ENCODE measurements at places on chromosomes 6 and 20. TPM values are rescaled to one million over a fixed set of nuclear protein-coding genes. Genes with fewer than 3 reads are reported as not detected.
A peak's percentile ranks its signal among the peaks of the same experiment; 100 is the strongest.

DUSP15 gene
- total RNA-seq: 13.0 TPM

SPEF1 gene
- not detected for total RNA-seq

FNDC11 gene
- total RNA-seq: not detected

OR2B6 gene
- total RNA-seq: not detected

PRSS16 gene
- not detected for total RNA-seq

SYNJ2 gene
- 3.0 TPM for total RNA-seq

SIGLEC1 gene
- 23.2 TPM for total RNA-seq

PRDM13 gene
- not detected for total RNA-seq

MYLK4 gene
- total RNA-seq: not detected

MUC21 gene
- total RNA-seq: not detected

PTPRK gene
- 73.1 TPM for total RNA-seq

HSPA12B gene
- 64.8 TPM for total RNA-seq

TBX18 gene
- total RNA-seq: 81.0 TPM

SLC22A7 gene
- total RNA-seq: 1.8 TPM

DNA sequence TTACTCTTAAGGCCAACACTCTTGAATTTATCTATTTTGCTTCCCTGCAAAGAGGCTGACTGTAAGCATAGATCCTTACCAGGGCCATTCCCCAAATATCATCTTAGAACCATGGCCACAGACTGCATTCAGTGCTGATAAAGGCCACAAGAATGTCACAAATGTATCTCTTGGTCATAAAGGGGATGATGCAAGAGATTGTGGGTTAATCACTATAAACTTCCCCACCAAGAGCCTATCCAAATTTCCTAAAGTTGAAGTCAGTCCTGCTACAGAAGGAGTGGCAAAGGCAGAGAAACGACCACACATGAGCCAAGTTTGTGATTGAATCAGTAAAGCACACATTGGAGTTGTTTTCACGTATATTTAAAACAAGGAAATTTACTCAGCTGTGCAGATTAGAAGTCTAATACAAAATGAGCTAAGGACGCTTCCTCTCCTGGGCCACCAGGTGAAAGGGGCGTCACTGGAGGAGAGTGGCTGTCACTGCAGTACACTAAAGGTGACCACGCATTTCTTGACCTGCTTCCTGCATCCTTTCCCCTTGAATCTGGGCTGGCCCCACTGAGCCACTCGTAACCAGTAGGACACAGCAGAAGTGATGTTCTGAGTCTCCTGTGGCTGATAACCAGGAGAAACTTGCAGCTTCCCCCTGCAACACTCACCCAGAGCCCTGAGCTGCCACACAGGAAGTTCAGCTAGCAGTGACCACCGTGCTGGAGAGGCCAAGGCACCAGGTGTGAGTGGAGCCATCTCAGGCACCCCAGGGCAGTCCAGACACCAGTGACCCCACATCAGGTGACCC lies 181.9 kb downstream of the SYNDIG1 start:
- no peak for DNase-seq

DNA sequence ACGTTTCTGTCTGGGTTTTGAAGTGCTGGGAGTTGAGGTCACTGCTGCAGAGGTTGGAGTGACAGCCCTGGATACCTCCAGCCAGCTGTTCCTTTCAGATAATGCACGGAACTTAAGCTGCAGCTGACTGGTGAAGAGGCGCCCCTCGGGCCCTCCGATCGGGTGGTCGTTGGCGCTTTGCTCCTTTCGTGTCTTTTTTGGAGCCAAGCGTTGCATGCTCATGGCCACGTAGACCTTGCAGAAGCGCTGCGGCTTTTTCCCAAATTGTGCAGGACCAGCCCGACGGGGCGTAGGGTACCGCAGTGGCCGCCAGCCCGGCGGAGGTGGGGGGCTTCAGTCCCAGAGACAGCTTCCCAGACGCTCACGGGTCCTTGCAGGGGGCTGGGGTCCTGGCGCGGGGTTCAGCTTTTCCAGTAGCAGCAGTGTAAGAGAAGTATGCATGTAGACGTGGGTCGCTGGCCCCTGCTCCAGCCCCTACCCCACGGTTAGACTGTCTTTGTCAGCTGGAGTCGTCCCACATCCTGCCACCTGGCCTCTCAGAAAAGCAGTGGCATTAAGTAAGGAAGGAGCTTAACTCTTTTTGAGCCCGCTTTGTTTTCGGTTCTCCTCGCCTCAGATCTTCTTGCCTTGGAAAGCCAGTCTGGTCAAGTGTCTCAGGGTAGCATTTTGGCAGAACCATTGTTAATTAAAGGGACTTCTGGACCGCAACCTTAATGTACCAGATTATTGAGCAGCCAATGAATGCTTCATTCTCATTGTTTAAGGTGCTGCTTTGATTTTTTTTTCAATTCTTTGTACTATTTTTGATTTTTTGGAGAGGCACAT lies 838 bp downstream of the TNFAIP3 start:
- no peak for DNase-seq

- no peak for DNase-seq
Measured at GRCh38 chr20:45017857-45018256, 51.5 kb downstream of the STK4 start.

DNA sequence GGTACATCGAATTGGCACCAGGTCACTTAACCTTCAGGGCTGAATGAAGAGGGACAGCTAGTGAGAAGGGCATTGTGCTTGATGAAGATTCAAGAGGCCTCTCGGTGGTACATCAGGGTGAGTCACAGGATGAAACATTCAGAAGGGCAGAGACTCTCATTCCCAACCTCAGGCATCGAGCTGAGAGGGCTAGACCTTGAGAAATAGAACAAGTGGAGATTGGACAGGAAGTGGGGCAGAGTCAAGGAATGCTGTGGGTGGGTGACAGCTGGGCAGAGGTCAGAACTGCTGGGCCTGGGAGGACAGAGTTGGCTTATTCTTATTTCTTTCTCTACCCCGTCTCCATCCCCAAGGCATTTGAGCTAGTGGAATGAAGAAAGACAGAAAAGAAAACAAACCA lies 126.0 kb downstream of the SCML4 start:
- no peak for DNase-seq

- DNase-seq: peak; percentile 90
Measured at GRCh38 chr6:134908906-134909516, 40.9 kb downstream of the ALDH8A1 start.

- no peak for DNase-seq
Measured at GRCh38 chr6:128491610-128492206, 28.7 kb downstream of the PTPRK start.

GRCh38 chr6:105806486-105806920 lies 279.6 kb upstream of the PRDM1 start:
- DNase-seq: no peak

DNA sequence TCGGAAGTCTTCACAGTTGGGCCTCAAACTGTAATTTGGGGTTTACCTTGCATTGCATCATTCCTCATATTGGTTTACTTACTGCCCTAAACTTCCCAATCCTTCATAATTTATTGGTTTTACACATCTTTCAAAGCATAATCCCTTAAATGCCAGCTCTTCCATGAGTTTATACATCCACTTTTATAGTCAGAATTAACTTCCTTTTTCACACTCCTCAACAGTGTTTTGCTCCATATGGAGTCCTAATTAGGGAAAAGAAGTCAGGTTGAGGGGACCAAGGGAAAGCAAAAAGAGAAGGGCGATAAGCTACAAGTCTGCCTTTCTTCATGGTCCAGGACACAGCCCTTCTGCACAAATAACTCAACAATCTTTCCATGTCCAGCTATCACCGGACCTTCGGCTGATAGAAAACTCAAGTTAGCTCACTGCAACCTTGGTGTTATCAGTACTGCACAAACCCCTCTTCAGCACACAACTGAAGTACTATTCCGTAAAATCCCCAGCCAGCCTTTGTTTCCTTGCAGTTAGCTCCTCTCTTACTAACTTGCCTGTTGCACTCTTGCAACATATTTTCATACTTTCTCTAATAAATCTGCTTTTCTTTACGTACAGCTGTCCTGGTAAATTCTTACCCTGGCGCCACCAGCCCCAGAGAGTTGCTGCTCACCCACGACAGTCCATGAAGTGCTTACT lies 2.0 kb downstream of the EEF1E1 start:
- no peak for DNase-seq

GRCh38 chr20:14751191-14751590 lies 413.8 kb upstream of the FLRT3 start:
- no peak for DNase-seq

Data from ascending aorta (tissue), 2 donors.